Cardiac ventricle fibroblast (primary cell): ENCODE measurements at places on chromosomes 13 and 19. TPM values are rescaled to one million over a fixed set of nuclear protein-coding genes. Genes with fewer than 3 reads are reported as not detected.

The IL27RA gene
- 1.9 and 3.2 TPM in 2 replicates for total RNA-seq

The ELANE gene
- 4.6 and 5.4 TPM in 2 replicates for total RNA-seq

The ZFP82 gene
- total RNA-seq, result 5.8 and 7.4 TPM in 2 replicates

The ZIC5 gene
- not detected in 2 replicates for total RNA-seq

The GALP gene
- not detected in 2 replicates for total RNA-seq

The GAPDHS gene
- total RNA-seq, result not detected in 2 replicates

The NLRP9 gene
- total RNA-seq, result not detected in 2 replicates

The C5AR2 gene
- not detected in 2 replicates for total RNA-seq

The MEIS3 gene
- total RNA-seq, result 20.4 and 27.8 TPM in 2 replicates

The ZNF136 gene
- total RNA-seq, result 5.5 and 5.6 TPM in 2 replicates

The CABP5 gene
- not detected in 2 replicates for total RNA-seq

The SULT2A1 gene
- total RNA-seq, result not detected in 2 replicates

The CASP14 gene
- total RNA-seq, result not detected in 2 replicates

The PGLYRP1 gene
- total RNA-seq, result not detected in 2 replicates

The DCT gene
- not detected in 2 replicates for total RNA-seq

The C3 gene
- 1,308 and 1,917 TPM in 2 replicates for total RNA-seq

The NLRP11 gene
- 0.06 TPM in 1 of 2 replicates, not detected in the other for total RNA-seq

The PRR36 gene
- total RNA-seq, result 0.44 TPM in 1 of 2 replicates, not detected in the other

The PRSS57 gene
- total RNA-seq, result not detected in 2 replicates

The AMER2 gene
- not detected in 2 replicates for total RNA-seq

The ZNF726 gene
- total RNA-seq, result 1.8 TPM in 1 of 2 replicates, not detected in the other

The FAM174C gene
- total RNA-seq, result 52.9 and 54.6 TPM in 2 replicates

The ZNF177 gene
- 1.9 and 3.4 TPM in 2 replicates for total RNA-seq

The KLK8 gene
- not detected in 2 replicates for total RNA-seq

The TRIP10 gene
- total RNA-seq, result 53.2 and 53.5 TPM in 2 replicates
